ENCODE measurements at places on chromosomes 12 and 14.
A peak's percentile ranks its signal among the peaks of the same experiment; 100 is the strongest.

DNA sequence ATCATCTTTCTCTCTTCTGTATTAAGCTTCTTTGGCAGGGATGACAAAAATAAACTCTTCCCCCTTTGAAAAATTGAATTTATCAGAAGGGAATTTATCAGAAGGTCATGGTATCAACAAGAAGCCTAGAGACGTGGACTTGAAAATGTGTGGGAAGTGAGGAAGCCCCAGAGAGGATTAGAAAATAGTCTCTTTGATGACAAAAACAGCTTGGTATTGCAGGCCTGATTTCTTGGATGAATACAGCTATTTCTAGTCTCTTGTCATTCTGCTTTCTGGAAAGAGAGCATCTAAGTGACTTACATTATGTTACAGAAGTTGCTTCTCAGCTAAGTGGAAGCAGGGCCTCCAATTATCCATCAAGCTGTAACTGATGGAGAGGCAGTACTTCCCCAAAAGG lies 111.1 kb downstream of the KITLG start:
- no peak for DNase-seq

GRCh38 chr12:131829356-131829747 lies 1.2 kb downstream of the MMP17 start:
- no peak for DNase-seq

GRCh38 chr14:51674294-51675002 lies 22.7 kb downstream of the FRMD6 start:
- no peak for DNase-seq

GRCh38 chr14:61653507-61653906 lies 41.8 kb upstream of the HIF1A start:
- no peak for DNase-seq

DNA sequence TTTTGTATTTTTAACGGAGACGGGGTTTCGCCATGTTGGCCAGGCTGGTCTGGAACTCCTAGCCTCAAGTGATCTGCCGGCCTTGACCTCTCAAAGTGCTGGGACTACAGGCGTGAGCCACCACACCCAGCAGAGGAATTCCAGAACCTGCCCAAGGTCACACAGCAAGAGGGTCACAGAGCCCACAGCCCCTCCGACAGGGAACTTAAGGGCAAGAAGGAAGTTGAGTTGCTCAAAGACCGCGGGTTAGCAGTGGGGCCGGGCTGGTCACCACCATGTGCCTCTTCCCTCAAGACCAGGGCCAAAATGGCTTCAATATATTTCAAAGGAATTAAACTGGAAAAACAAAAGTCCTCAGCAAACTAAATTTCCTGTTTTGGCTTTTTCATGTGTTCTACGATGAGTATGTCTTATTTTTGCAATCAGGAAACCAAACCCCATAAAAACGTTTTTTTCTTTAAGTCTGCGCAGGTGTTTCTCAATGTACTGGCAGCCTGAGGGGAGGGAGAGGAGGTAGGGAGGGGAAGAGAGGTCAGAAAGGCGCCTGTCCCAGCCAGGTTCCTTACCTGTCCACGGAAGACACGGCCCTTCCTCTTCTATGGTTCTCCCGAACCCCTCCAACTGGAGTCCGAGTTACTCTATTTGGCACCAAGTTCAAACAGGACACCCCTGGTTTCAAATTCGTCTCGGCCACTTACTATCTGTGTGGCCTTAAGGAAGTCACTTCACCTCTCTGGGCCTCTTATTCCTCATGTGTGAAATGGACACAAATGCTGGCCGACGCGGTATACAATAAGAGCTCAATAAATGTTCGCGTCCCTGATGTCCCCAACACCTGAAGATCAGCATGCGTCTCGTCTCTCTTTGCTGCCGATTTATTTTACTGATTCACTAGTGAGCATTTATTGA lies 778 bp downstream of the SLC8B1 start:
- no peak for DNase-seq

GRCh38 chr14:102848830-102849525 lies 71.7 kb downstream of the TRAF3 start:
- peak; percentile 54 for DNase-seq

- no peak for DNase-seq
Measured at GRCh38 chr14:46352844-46353243, 298.7 kb downstream of the RPL10L start.

GRCh38 chr12:49031573-49032161 lies 13.1 kb upstream of the PRKAG1 start:
- no peak for DNase-seq

DNA sequence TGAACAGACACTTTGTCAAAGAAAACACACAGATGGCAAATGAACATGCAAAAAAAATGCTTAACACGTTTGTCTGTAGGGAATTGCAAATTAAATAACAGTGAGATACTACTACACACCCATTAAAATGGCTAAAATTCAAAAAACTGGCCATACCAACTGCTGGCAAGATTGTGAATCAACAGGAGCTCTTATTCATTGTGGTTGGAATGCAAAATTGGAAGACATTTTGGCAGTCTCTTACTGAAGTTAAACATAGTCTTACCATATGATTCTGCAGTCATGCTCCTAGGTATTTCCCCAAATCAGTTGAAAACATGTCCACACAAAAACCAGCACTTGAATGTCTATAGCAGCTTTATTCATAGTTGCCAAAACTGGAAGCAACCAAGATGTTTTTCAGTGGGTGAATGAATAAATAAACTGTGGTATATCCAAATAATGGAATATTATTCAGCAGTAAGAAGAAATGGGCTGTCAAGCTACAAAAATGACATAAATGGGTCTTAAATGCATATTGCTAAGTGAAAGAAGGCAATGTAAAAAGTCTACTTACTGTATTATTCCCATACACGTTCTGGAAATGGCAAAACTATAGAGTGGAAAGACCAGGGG lies 91.4 kb downstream of the PLEKHA5 start:
- DNase-seq, result no peak

GRCh38 chr12:106980944-106981343 lies 6.0 kb downstream of the MTERF2 start:
- no peak for DNase-seq

DNA sequence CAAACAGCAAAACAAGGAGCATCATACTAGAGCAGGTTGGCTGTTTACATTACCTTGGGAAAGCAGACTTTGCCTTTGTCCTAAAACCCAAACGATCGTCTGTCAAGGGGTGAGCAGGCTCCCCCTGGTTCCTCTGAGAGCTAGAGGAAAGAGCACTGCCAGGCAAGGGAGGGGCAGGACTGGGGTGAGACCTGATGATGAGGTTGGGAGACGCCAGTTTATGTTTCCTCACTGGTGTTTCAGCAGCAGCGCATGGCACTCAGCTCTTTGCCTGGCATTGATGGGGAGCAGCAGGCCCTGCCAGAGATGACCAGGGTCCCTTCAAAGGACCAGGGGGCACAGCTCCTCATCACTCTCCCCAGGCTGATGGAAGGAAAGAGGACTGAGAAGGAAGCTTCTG lies 7.9 kb upstream of the KRT2 start:
- no peak for DNase-seq

- DNase-seq, result peak; percentile 87
Measured at GRCh38 chr12:123142921-123143735, 7.8 kb downstream of the PITPNM2 start.

DNA sequence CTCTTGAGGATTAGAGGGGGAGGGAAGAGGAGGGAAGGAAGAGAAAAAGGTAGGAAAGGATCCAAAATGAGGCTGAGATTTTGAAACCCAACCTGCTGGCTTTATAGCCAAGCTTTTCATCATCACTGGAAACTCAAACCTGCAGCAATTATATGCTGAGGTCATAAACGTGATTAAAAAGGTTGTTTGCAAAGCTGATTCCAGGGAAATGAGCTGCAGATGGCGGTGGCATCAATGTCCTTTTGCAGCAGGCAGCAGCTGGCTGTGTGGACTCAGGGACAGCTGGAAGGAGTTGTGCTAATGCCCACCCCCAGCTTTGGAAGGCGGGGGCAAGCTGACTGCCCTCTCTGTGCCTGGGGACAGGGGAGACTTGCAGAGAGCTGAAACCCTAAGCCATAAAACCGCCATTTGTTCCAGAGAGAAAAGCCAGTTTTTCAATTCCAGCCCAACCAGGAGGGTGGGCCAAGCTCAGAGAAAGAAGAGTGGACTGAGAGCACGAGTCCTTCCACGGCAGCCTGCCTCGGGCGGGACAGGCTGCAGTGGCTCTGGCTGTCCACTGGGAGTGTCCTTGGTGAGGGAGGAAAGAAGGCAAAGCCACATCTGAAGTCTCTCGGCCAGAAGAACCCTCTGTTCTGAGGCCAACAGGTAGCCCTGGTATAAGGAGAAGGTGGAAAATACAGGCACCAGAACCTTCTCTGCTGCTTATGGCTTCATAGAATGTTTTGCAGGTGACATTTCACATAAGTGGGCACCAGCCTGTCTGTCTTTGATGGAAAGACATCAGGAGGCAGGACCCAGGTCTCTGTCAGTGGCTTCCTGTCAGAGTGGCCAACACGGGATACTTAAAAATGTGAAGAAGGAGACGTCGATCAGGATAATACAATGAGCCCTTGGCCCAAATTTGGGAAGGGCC lies 90.7 kb downstream of the SINHCAF start:
- peak; percentile 99 for DNase-seq

DNA sequence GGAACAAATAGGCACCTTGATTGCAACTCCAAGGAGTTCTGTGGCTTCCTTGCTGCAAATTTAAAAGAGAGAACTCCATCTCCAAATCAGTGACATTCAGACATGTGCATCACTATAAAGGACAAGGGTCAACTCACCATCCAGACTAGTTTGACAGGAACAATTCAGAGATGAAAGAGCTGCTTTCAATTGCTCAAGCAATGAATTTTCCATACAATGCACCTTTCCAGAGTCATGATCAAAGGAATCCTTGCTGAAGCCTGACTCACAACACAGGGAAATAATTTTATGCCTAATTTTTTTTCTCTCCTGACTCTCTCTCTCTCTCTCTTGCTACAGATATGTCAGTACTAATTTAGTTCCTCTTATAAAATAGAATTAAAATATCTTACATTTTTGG lies 380.5 kb upstream of the GARIN6 start:
- no peak for DNase-seq

- no peak for DNase-seq
Measured at GRCh38 chr12:23523339-23523738, 426.1 kb downstream of the SOX5 start.

DNA sequence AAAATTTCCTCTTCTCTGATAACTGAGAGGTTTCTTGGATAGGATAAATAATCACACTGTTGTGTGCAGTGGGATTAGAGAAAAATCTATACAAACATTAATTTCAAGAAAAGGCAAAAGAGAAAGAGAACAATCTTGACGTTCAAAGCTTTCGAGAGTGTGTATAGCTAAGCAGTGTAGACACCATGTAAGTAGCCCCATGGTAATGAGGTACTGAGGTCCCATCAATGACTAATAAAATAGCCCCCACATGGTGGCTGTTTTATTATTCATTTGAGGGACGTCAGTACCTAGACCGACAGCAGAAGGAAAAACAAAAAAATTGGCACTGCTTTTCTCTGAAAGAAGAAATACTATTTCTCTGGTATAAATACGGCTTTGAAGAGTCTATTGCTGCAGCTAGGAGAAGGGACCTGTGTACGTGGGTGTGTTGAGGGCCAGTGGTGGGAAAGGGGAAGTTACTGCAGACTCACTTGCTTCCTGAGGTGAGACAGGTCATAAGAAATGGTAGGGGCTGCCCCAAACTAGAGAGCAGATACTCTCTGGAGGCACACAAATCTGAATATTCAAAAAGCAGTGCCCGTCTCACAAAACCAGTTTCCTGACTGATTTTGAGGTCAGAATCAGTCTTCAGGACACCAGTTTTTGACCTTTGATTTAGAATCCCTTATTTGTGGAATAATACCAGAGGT lies 339.8 kb downstream of the EMP1 start:
- no peak for DNase-seq

GRCh38 chr14:99242238-99242637 lies 29.8 kb downstream of the BCL11B start:
- no peak for DNase-seq

DNA sequence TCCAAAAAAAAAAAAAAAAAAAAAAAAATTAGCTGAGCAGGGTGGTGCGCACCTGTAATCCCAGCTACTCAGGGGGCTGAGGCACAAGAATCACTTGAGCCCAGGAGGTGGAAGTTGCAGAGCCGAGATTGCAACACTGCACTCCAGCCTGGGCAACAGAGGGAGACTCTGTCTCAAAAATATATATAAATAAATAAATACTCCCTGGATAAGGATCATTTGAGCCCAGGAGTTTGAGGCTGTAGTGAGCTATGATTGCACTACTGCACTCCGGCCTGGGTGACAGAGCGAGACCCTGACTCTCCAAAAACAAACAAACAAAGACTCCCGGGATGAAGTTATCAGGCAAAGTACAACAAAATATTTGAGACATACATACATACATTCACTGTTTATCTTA lies 3.3 kb upstream of the NAA25 start:
- DNase-seq, result no peak

DNA sequence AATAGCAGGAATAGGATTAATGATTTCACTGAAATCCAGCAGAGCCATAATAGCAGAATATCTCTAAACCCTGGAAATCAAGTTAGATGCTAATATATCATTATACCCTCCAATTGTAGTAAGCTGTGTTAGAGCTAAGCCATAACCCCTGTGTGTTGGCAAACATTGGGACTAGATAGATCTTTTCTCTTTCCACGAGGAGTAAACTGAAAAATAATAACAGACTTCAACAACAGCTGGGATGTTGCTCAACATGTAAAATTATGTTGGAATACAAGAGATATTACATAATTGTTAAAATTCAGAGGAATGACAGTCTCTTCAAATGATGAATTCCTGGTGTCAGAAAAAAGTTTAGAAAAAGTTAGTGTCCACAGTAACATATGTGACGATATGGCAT lies 383.8 kb downstream of the SNAPC1 start:
- no peak for DNase-seq

DNA sequence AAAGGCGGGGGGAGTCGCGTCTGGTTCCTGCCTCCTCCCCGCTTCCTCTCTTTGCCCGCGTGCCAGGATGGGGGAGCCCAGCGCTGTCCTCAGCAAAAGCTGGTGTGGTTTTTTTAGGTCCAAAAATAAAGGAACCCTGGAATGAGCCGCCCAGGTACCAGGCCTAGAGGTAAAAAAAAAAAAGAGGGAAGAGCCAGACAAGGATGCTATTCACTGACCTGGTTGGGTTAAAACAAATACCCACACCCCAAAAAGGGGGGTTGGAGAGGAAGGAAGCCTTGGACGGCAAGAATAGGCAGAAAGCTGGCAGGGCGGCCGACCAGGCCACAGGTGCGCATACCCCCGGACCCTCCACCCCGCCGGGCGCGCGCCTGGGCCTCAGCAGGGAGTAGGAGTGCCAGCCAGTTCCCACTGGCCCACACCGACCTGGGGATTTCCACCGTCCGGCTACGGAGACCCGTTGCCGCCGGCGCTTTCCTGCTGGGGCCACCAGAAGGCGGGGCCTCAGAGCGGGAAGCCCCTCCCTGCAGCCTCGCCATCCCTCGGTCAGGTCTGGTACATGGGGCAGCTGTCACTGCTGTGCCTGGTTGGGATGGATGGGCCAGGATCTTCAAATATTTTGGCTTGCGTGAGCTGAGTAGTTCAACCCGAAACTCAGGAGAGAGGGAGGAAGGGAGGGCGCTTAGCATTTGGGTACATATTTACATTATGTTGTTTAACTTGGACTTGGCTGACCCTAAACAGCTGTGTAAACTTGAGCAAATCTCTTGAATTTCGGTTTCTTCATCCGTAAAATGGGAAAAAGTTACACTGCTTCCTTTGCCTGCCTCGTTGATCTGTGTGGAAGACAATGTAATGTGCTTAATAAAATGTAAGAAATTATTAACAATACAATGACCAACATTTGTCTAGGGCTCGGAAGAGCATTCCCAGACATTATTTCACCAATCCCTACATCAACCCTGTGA lies 5.4 kb upstream of the IRF2BPL start:
- DNase-seq, result peak; percentile 97
